Effector memory CD8-positive, alpha-beta T cell (primary cell): ENCODE measurements at places on chromosomes 7 and 10.
A peak's percentile ranks its signal among the peaks of the same experiment; 100 is the strongest.

GRCh38 chr10:32489901-32490300 is 44.0 kb downstream of the CCDC7 start:
- DNase-seq: no peak

DNA sequence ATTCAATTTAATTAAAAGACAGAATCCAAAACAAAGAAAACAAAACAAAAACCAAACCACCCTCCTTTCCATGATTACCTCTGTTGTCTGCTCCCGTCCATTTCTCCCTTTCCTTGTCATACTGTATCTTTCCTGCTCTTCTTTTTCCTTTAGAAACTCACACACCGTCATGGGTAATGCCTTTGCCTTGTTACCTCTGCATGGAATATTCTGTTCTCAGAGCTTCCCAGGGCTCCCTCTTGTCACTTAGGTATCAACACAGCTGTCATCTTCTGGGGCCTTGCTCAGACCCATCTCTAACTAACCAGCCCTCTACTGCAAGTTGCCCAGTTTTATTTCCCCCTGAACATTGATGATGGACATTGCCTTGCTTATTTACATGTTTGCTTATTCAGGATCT is 30.2 kb upstream of the GIMAP8 start:
- no peak for DNase-seq

- DNase-seq: peak; percentile 75
Observed at GRCh38 chr10:91162495-91163268, 57.8 kb upstream of the PCGF5 start.

GRCh38 chr7:139231513-139232376 is 708 bp downstream of the UBN2 start:
- peak; percentile 6 for DNase-seq

GRCh38 chr10:26372513-26373354 is 65.4 kb upstream of the APBB1IP start:
- no peak for DNase-seq

DNA sequence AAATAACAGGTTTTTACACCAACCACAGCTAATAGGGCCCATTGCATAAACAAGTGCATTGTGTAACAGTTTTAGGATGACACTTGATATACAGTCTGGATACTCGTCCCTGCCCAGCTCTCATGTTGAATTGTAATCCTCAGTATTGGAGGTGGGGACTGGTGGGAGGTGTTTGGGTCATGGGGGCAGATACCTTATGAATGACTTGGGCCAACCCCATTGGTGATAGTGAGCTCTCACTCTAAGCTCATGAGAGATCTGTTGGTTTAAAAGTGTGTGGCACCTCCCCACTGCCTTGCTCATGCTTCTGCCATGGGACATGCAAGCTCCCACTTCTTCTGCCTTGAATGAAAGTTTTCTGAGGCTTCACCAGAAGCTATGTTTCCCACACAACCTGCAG is 136.7 kb downstream of the PDE1C start:
- no peak for DNase-seq

DNA sequence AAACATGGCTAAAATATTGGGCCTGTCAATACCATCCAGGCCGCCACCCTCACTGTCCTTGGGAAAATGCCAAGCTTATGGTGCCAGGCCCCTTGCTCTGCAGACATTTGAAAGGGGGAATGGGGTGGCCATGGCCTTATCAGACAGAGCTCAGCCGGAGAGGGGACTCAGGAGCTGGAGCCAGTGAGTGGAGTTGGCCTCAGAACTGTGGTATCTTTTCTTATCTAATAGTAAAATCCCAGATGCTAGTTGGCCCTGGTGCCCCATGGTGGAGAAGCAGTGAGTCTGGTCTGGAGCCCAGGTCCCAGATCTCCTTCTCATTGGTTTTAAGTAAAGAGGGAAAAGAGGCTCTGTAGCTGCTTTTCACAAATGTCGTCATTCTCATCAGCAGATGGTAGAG is 49.6 kb upstream of the SORCS3 start:
- DNase-seq: no peak

- no peak for DNase-seq
Observed at GRCh38 chr10:63273577-63273976, 140.4 kb downstream of the NRBF2 start.

DNA sequence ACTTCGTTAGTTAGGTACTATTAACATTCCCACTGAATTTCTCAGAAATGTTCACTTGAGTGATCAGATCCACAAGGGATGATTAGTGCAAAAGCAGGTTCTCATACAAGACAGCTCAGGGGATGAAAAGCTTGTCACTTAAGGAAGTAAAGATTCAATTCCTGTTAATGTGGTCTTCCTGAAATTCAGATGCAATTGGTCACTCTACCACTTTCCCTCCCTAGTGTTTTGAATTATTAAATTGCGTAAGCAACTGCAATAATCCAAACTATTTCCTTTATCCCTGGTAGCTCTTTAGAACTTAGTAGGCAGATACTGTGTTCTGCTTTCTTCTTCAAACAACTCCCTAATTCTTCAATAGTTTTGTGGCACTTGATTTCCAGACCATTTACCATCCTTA is 121.4 kb downstream of the MAGI2 start:
- DNase-seq: no peak

- no peak for DNase-seq
Observed at GRCh38 chr10:56318816-56319215, 42.2 kb downstream of the ZWINT start.

DNA sequence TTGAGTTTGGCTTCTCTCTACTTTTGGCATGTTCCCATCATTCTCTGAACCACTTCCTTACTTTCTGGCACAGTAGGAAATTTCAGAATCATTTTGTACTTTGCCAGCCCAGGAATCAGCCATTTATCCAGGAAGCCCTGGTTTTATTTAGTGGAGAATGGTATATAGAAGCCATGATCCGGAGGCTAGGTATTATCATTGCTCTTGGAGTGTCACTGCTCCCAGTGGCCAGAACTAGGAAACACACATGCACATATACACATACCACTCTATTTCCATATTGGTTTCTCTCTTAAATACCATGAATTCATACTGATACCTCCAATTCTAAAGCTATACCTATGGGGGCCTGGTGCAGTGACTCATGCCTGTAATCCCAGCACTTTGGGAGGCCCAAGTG is 36.3 kb downstream of the SUFU start:
- no peak for DNase-seq

- no peak for DNase-seq
Observed at GRCh38 chr7:116037401-116037800, 6.8 kb upstream of the TFEC start.

- DNase-seq: no peak
Observed at GRCh38 chr7:135575296-135575695, 17.6 kb downstream of the NUP205 start.

DNA sequence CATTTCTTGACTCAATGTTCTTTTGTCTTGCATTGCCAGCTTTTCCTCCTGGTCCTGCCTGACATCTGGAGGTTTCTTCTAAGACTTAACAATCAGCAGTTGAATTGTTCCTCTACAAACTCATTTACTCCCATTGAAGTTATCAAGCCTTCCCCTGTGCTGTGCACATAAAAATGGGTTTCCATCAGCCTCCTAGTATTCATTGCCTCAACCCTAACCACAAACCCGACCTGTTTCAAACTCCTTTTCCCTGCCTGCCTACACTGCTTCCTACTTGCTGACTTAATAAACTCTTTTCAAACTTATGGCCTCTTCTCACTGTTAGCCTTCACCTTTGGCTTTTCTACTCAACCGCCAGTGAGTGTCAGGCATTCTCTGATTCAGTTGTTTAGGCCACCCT is 9.4 kb upstream of the CDK6 start:
- DNase-seq: no peak

GRCh38 chr10:110181451-110181850 is 26.0 kb upstream of the MXI1 start:
- DNase-seq: no peak

- DNase-seq: no peak
Observed at GRCh38 chr10:121284936-121285335, 313.3 kb downstream of the FGFR2 start.

DNA sequence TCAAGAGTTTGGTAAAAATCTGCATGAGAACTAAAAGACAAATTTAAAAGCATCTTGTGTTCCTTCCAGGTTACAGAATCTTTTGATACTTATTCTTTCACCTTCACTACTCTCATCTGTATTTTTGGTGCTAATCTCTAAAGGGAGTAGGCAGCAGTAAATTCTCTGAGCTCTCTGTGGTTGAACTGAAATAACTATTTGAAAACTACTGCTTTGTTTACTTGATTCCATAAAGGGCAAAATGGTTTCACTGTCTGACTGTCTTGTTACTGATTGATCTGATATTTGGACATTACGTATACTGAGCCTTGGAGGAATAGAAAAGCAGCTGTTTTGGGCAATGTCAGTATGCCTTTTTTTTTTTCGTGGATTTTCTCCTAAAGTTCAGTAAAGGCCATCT is 103.3 kb downstream of the CHRM2 start:
- no peak for DNase-seq

DNA sequence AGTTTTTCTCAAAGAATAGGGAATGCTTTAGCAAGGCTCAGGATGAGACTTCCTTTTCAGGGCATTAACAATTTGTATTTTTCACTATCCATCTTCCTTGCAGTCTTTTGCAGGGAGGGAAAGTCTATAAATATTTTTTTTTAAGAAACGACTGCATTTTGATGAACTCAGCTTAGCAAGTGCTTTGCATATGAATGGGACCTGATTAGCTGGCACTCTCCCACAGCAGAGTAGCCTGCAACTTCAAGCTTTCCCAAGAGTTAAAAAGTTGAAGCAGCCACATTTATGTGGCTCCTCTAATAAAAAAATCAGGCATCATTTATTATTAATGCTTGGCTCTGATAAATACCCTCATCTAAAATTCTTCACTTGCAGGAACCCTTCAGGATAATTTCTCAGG is 134.0 kb downstream of the GRID1 start:
- DNase-seq: no peak

- DNase-seq: no peak
Observed at GRCh38 chr10:3873728-3874461, 88.9 kb upstream of the KLF6 start.

- no peak for DNase-seq
Observed at GRCh38 chr10:58152673-58153263, 114.9 kb downstream of the IPMK start.

DNA sequence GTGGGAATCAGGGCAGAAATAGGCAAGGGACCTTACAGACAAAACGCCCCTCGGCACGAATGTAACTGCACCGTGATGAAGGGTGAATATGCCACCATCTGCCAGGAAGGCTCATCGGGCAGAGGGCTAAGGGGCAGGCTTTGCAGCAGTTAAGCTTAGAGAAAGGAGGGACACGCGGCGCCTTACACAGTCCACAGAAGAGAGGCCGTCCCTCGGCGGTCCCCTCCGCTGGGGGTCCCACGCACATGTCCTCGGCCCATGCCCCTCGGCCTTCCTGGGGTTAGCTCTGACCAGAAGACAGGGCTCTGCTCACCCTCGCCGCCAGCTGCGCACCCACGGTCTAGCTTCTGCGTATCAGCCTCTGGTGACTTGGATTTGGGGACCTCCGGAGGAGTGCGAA is 141.1 kb downstream of the DYNC2I1 start:
- no peak for DNase-seq

DNA sequence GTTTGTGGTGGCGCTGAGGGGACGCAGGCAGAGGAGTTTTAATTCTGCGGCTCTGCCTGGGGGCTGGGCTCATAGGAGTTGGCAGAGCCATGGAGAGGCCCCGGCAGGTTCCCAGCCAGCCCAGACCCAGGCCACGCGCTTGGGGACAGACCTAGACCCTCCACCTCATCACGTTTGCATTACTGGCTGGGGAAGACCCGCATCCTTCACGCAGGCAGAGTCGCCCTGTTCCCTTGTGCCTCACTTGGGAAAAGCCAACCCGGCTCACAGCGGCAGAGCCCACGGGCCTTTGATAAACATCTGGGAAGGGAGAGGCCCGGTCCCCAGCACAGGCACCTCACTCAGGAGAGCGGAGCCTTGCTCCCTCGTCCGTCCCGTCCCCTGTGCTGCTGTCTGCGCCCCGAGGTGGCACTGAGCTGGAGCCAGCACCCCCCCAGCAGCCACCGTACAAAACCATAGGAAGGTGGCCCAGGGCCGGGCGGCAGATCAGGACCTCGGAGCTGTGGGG is 112.8 kb downstream of the CYTH3 start:
- no peak for DNase-seq

GRCh38 chr7:49775949-49776443 is 2.6 kb downstream of the VWC2 start:
- no peak for DNase-seq

GRCh38 chr10:18203471-18203870 is 63.2 kb downstream of the CACNB2 start:
- no peak for DNase-seq

DNA sequence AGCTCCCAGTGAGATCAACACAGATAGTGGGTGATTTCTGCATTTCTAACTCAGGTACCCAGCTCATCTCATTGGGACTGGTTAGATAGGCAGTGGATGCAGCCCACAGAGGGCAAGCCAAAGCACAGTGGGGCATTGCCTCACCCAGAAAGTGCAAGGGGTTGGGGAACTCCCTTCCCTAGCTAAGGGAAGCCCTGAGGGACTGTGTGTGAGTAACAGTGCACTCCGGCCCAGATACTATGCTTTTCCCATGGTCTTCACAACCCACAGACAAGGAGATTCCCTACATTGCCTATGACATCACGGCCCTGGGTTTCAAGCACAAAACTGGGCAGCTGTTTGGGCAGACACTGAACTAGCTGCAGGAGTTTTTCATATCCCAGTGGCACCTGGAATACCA is 62.8 kb downstream of the PPP1R3A start:
- no peak for DNase-seq

- peak; percentile 31 for DNase-seq
Observed at GRCh38 chr10:12902135-12902572, 99.4 kb downstream of the CCDC3 start.

DNA sequence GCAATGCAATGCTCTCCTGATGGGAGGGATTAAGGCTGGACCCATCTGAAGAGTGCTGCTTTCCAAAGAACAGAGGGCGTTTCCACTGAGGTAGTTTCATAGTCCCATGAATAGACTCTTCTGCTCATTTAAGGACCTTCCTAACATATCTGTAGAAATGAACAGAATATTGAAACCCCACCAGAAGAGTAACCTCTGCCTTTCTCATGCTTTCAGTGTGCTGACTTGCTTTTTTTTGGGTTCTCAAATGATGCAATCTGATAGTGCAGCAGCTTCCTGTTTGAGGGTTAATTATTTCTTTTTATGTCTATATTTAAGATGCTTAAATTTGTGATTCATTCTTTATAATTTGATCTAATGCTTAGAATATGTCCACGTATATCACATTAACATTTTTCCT is 82.2 kb downstream of the GATA3 start:
- no peak for DNase-seq

DNA sequence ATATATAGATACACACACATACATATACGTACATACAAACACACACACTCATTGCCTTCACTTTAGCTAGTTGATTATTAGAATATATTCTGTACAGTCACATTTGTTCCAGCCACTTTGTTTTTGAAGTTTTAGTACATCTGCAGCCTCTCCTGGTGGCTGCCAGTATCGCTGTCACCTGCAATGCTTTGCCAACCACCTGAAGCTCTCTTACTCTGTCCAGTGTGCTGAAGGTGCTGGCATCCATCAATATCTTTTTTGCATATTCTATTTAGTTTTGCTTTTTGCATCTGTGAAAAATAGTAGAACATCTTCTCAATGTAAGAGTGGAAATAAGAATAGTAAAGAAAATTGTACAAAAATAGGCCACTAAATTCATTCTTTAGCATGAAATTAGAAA is 388.6 kb downstream of the EXOC4 start:
- no peak for DNase-seq

- no peak for DNase-seq
Observed at GRCh38 chr10:131440405-131441360, 129.2 kb upstream of the TCERG1L start.
